Stimulated activated CD8-positive, alpha-beta memory T cell treated with anti-CD3 and anti-CD28 coated beads, Interleukin-7, amount 100 ng/mL, for 4 hours (primary cell): ENCODE measurements at places on chromosomes 2 and 18.

DNA sequence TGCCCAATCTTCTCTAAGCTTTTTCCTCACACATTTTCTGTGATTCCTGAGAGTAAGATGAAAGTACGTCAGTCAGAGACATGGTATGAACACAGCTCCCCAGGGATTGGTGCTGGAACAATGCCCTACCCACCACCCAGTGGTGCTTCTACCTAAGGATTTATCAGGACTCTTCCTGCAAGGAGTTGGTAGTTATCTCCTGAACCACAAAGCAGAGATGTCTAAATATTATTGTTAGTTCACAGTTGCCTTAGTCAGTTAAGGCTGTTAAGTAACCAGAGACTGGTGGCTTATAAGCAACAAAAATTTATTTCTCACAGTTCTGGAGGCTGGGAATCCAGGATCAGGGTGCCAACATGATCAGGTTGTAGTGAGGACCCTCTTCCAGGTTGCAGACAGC is 60.3 kb upstream of the CCDC85A start:
- no peak for DNase-seq

DNA sequence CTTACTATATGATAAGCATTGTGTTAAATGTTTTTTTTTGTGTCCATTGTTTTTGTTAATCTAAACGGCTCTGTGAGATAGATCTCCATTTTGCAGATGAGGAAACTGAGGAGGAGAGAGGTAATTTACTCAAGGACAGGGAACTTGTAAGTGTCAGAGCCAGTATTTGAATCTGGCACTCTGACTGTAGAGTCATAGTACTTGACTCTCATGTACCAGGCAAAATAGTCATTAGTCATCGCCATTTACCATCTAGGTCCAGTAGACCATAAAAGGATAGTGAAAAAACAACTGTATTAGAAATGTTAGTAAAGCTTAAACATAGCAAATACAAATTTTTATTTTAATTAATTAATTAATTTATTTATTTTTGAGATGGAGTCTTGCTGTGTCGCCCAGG is 4.8 kb downstream of the PSMD14 start:
- no peak for DNase-seq

- DNase-seq = no peak
Observed at GRCh38 chr2:99524056-99524455, 34.2 kb upstream of the REV1 start.

GRCh38 chr2:181348107-181348837 is 108.9 kb upstream of the ITGA4 start:
- no peak for DNase-seq

- no peak for DNase-seq
Observed at GRCh38 chr2:219662566-219662965, 35.1 kb downstream of the SLC4A3 start.

GRCh38 chr2:127649100-127649611 is 3.2 kb downstream of the GPR17 start:
- DNase-seq = no peak

DNA sequence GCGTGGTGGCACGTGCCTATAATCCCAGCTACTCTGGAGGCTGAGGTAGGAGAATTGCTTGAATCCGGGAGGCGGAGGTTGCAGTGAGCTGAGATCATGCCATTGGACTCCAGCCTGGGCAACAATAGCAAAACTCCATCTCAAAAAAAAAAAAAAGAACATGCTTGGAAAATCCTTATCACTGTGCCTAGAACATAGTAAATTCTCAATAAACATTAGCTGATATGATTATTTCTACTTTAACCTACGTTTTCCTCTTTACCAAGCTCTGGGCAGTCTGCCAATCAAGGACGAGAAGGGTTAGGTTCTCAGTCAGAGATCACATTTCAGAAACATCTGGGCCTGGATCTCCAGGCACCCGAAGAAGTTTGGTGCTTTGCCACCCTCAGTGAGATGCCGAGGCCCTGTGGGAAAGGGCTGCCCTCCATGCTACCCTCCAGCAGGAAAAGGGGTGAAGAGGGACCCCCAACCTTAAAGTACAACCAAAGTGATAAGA is 107.7 kb downstream of the BCL11A start:
- DNase-seq = no peak

GRCh38 chr18:39724652-39725051 is 2159.1 kb upstream of the CELF4 start:
- no peak for DNase-seq

- no peak for DNase-seq
Observed at GRCh38 chr2:2291500-2292260, 39.4 kb downstream of the MYT1L start.

GRCh38 chr2:236209535-236209934 is 41.3 kb upstream of the GBX2 start:
- DNase-seq = no peak

DNA sequence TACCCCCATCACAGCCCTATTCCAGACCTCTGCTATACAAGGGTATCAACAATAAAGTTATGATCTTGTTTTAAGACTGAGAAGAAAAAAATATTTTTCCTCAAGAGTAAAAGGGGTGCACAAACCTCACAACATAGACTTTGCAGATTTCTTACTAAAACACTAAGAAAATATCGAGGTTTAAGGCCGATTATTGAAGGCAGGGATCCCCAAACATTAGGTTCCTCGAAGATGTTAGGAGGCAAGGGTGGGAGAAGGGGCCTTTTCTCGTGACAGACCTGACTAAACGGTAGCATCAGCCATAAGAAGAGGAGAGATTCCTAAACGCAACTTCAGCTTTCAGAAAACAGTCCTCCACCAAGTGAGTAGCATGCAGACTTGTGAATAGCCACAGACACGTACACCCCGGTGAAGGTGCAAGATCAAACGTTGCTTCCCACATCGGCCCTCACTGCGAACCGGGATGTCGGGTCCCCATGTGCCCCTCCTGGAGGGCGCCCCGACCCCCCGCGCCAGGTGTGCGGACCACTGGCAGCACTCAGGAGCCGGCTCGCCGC is 678 bp downstream of the PIAS2 start:
- DNase-seq = peak; percentile 23

DNA sequence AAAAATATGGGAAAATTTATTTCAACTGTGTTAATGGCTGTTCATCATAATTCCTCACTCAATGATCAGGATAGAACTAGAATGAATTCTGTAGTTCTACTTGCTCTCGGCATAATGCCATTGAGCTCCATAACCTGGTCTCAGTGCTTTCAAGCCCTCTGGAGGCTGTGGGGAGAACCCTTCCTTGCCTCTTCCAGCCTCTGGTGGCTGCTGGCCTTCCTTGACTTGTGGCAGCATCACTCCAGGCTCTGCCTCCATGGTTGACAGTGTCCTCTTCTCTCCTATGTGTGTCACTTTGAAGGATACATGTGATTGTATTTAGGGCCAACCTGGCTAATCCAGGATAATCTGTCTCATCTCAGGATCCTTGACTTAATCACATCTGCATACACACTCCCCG is 26.9 kb upstream of the CABYR start:
- no peak for DNase-seq

DNA sequence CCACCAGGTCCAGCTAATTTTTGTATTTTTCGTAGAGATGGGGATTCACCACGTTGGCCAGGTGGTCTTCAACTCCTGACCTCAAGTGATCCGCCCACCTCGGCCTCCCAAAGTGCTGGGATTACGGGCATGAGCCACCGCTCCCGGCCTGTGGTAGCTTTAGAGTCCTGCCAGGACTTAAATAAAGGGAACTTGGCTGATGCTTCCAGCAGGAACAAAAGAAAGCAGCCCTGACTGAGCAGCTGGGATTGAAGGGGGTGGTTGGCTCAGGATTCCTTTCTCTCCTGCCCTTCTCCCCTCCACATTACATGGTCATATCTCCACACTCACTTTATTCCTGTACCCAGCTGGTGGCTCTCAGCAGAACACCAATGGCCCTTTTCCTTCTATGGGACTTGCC is 20.0 kb downstream of the EFHD1 start:
- no peak for DNase-seq

- no peak for DNase-seq
Observed at GRCh38 chr2:238055841-238056240, 5.0 kb upstream of the SCLY start.

GRCh38 chr2:238603596-238603995 is 176.9 kb downstream of the ASB1 start:
- DNase-seq = no peak

DNA sequence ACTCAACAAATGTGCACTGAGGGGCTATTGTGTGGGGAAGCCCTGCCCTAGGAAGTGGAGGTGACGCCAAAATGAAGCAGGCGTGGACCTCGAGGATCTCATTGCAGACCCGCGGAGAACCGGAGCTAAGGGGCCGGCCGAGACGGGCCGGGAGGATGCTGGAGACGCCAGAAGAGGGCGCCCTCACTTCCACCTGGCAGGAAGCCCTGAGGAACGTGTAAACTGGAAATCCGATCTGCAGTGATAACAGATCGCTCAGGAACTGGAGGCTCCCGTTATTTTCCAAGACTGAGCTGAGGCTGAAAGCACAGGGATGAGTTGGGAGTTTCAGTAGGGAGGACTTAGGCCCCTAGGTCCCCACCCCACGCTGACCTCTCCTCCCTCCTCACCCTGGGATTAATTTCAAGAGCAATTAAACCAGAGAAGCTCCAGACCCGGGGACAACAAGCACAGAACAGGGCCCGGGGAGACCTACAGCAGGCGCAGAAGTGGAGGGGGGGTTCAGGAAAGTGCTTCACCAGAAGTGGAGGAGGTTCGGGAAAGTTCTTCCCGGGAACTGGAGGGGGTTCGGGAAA is 7.7 kb upstream of the COL6A3 start:
- DNase-seq = peak; percentile 59

GRCh38 chr2:230793572-230794359 is 71.0 kb upstream of the ITM2C start:
- DNase-seq = peak; percentile 64

DNA sequence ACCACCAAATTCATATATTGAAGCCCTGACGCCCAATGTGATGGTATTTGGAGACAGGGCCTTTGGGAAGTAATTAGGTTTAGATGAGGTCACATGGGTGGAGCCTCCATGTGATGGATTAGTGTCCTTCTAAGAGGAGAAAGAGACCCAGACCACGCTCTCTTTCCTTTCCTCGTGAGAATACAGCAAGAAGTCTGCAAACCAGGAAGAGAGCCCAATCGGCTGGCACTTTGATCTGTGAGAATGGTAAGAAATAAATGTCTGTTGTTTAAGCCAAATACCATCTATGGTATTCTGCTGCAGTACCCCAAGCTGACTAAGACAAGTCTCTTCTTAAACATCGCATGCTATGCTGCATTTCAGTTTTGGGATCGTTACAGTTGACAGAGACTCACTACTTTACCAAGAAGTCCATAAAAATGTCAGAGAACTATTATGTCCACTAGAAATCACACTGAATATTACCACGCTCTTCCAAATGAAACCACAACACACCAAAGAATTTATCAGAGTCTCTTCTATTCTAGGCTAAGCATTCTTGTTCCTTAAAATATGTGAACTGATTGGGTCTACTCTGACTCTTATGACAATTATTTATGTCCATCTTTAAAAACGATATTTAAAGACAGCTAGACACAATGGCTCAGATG is 48.5 kb downstream of the LPIN2 start:
- no peak for DNase-seq

GRCh38 chr2:33307659-33308270 is 168.7 kb upstream of the RASGRP3 start:
- DNase-seq = no peak

GRCh38 chr2:170695521-170696410 is 19.4 kb upstream of the SP5 start:
- DNase-seq = no peak

DNA sequence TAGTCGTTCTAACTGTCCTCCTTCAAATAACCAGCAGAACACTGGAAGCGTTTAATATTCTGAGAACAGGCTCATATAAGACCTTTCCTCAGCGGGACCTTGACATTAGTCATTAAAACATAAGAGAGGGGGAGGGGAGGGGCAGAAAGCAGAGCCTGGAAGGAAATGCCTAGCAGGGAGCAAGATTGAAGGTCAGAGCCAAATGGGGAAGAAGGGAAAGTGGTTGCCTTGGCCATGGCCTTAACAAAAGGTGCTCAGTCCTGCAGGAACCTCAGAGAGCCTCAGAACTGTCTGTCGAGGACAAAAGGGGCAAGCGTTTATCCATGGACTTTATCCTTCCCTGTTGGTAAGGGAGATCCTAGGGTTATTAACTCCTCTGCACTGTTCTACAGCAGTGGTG is 856 bp upstream of the PLA2R1 start:
- DNase-seq = no peak

DNA sequence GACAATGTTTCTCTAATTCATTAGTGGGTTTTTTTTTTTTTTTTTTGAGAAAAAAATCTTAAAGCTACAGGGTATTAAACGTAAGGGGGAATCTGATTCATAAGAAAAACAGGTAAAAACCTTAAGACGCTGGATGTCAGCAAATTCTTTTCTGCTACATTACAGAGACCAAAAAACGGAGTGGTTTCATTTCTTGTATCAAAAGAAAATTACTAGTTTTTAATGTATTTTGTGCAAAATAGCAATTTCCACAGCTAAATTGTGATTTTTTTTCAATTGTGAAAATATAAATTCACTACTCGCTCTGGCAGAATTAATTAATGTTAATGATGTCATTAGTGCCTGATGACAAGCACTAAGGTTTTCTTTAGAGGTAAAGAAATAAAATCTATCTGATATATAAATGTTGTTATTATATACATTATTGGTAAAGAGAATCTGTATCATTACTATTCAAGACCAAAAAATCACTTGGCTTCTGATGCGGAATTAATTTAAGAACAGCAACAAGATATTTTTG is 9.9 kb downstream of the OTX1 start:
- DNase-seq = no peak

DNA sequence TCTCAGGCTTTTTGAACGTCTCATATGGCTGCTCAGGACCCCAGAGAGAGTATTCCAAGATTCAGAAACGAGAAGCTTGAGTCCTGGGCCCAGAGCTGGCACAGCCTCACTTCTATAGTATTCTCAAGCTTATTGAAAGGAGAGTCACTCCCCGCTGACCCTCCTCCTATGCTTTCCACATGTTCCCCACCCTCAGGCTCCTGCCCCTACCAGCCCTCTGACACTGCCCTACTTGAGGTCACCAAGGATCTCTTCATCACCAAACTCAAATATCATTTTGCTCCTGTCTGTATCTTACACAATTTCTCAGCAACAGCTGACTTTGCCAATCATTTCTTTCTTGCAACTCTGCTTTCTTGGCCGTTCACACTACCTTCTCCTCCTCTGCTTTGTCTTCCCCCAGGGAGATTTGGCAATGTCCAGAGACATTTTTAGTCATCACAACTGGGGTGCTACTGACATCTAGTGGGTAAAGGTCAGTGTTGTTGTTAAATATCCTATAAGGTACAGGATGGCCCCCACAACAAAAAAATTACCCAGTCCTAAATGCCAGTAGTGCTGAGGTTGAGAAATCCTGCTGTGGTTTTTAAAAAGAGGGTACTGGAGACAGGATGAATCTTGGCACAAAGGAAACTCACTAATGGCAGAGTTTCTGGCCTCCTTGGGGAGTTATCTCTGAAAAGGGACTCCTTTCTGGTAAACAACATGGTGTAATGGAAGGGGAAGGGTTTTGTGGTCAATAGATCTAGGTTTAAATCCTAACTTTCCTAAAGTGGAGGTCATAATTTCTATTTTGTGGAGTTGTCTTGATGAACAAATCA is 26.9 kb upstream of the INSIG2 start:
- DNase-seq = no peak

DNA sequence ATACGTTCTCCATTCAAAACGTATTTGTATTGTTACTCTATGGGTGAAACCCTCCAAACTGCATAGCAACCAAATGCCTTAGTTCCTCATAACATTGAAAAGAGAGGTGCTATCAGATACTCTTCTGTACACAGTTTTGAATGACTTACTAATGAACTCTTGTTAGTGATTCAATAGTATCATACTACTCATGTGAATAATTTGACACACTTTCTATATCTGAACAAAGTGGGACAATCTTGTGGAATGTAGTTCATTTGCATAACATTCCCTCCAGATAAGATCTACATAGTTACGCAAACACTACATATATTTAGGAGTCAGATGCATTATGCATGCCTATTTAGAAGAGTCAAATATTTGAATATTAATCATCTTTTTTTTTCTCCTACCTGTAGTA is 232.0 kb upstream of the NRXN1 start:
- no peak for DNase-seq
